ENCODE measurements at places on chromosomes 5 and 9.

- no peak for DNase-seq
Measured at GRCh38 chr5:93887678-93888077, 146.3 kb upstream of the POU5F2 start.

GRCh38 chr9:99628849-99629620, 192.7 kb upstream of the NR4A3 start:
- no peak for DNase-seq

DNA sequence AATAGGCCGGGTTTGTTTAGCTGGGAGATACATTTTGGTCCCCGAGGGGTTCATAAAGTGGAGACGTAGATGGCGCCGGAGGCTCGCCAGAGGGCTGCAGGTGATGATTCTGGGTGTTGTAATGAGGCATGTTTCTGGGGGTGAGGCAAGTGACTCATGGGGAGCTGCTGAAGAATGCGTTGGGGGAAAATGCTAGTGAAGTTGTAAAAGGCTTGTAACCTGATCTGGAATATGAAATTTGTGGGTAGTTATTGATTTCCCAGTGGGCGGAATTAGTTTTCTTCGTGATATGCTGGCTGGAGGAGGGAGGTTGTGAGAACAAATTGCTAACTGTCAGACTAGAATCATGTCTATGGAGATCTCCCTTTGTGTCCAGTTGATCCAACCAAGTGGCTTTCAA, 158.3 kb downstream of the DOCK2 start:
- no peak for DNase-seq

DNA sequence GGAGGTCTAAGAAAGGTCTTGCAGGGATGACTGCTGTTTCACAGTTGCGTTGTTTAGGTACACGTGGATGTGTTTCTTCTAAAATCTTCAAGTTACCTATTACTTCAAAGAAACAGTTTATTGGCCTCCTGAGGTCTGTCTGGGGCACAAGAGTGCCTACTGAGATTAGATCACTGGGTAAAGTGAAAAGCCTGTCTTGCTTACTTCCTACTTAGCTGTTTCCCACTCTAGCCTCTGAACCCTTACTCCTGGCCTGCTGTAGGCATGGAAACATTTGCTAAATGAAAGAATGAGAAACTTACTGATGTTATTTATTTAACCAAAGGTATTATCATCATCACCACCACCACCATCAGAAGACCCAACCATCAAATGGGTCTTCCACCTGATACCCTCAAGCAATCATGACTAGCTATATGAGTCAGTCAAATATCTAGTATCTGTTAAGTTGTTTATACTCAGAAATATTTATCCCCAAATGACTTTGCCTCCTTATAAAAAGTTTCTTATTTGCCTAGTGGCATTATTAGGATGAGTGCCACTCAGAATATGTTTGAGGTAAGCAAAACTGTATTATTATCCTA, 92.5 kb downstream of the ELAVL2 start:
- DNase-seq: no peak

DNA sequence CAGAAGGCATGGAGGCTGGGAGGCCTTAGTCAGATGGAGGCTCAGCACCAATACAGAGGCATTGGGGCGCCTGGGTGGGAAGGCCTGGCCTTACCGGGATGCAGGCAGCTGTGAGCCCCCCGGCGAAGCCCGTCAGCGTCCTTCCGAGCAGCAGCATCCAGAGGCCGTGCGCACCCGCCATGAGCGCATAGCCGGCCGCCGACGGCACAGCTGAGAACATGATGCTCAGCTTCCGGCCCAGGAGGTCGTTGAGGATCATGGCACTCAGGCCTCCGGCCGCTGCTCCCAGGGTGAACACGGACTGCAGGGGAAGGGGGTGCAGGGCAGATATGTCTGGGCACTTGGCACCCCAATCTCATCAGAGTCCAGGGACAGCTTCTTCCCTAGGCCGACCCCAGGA, 2.0 kb downstream of the SLC2A6 start:
- DNase-seq: no peak

DNA sequence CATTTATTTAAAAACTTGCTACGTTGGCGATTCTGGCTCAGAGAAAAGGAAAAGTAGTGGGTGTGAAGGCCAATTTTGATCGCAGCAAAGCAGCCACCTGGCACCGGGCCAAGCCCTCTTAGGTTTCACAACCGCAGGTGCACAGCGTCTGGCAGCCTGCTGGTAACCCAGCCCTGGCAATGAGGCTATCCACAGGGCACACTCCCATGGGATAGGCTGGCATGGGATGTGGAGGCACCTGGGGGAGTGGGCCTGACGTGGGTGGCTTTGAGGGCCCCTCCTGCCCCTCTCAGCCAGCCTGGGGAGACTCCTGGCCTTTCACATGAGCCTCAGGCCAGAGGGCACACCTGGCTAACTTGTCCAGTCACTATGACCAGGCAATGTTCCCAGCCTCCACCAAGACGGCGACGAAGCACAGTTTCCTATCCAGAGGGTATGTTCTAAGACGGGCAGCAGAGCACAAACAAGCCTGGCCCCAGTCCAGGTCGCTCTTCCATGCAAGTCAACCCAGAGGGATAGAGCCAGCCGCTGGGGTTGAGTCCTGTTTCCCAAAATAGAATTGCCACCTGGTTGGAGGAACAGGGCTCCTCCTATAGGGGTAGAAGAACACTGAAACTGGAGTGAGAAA, 19.0 kb downstream of the CMBL start:
- DNase-seq: no peak

DNA sequence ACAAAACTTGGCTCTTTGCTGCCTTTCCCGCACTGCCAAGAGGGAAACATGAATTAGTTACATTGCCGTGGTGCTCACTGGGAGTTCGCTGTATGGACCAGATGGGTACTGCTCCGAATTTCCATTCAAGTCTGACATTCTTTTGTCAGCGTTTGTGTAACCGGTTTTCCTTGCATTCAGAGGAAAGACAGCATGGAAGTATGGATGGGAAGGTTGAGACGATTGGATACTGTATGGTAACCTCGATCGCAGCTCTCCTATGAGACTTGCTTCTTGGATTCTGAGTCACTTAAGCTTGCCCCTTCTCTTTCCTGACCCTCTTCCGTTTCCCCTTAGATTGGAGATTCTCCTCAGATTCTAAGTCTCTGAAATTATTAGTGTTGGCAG, 625 bp upstream of the UBLCP1 start:
- DNase-seq: no peak

GRCh38 chr5:81409896-81410295, 16.0 kb upstream of the ACOT12 start:
- DNase-seq: no peak

- DNase-seq: no peak
Measured at GRCh38 chr5:171806976-171807747, 21.5 kb downstream of the SMIM23 start.

- DNase-seq: no peak
Measured at GRCh38 chr9:69122082-69122548, 52.0 kb upstream of the TJP2 start.

DNA sequence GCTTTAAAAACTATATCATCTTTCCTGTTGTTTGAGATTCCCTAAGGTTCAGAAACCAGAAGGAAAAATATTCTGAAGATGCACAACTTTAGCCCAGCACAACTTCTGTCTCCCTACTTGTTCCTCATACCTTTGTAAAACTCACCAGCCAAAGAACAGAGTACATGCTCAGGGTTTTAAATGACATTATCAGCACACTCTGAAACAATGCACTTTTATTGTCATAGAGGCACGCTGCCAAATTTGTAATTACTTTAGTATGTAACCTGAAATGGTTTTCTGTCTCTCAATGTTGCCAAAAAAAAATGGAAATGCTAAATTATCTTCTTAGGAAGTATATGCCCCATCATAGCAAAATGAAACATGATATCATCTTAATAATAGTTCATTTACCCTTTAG, 383.6 kb upstream of the CDH6 start:
- no peak for DNase-seq

DNA sequence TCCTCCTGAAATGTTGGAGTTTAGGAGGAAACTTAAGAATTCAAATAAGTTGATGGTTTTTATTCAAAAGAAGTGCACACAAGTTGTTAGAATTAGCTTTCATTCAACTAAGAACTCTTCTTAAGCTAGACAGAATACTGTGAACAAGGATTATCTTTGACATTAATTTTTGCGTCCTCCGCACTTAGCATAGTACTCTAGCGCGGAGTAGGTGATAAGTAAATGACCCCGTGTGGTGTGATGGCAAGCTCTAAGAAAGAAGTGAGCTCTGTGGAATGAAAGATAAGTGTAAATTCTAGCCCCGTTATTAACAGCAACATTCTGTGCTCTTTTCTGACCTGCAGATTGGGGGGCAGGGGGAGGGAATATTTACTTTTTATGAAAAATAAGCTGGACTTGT, 1.0 kb downstream of the BRIX1 start:
- DNase-seq: no peak

DNA sequence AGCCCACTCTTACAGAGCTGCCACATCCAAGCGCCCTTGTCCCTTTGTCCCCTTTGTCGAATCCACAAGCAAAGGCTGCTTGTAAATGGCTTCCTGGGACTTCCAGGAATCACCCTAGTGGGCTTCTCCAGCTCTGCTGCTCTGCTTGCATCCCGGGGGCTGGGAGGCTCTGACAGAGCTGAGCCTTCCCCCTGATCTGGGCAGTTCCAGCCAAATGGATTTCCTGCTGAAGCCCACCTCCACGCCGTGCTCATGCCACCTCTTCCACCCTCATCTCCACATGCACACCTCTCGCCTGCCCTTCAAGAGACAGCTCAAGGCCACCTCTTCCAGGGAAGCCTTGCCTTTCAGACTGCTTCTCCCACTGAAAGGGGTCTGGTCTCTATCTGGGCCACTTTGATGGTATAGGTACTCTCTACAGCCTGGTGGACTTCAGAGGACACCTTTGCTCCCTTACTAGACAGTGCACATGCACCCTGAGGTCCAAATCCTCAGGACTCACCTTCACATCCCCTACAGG, 106.2 kb downstream of the LHFPL2 start:
- DNase-seq: no peak

- no peak for DNase-seq
Measured at GRCh38 chr5:141691286-141691866, 9.3 kb upstream of the ARAP3 start.

GRCh38 chr9:34123682-34124081, 2.8 kb downstream of the DCAF12 start:
- no peak for DNase-seq

DNA sequence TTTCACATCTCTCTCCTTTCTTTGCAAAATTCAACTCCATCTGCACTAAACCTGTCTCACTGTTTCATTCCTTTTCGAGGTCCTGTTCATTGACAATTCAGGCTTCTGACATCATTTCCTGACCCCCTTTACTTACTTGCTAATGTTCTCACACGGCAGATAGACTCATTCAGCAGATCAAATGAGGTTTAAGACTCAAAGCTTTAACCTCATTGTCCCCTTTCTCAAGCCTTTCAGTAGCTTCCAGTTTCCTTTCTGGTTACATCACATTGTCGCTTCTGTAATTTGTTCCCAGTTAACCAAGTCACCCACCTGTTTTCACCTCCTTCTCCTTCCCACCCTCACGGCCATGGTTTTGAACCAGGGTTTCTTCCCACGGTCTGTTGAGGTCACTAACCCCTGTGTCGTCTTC, 143.4 kb upstream of the OTULINL start:
- no peak for DNase-seq

DNA sequence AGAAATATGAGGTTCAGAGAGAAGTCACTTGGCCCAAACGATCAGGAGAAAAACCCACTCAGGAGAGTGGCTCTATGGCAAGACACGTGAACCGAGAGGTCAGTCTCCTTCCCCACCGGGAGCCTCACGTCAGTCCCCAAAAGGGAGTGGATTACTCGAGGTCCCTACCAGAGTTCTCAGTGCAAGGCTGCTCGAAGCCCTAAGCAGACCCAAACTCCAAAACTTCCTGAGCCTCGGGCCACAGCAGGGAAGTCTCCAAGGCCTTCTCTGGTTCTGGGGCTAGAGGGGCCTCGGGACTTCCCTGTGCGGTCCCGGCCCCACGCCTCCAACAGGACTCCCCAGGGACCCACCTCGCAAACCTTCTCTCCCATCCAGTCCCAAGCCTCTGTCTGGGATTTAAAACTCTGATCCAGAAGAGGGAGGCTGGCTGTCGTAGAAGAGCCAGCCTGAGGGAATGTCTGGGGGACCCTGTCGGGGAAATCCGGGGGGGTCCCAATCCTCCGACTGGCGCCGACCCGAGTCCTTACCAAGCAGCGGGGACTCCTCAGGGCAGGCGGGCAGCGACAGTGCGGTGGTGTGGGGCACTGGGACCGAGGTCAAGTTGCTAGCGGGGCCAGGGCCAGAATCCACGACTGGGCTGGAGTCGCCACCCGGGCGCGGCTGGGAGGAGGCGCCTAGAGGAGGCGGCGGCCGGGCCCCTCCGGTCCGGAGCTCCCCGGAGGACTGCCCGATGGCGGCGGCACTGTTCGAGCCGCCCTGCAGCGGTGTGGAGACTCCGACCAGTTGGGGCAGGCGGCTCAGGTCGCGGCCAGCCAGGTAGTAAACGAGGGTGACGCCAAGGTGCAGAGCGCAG, 679 bp downstream of the B4GALT1 start:
- no peak for DNase-seq

DNA sequence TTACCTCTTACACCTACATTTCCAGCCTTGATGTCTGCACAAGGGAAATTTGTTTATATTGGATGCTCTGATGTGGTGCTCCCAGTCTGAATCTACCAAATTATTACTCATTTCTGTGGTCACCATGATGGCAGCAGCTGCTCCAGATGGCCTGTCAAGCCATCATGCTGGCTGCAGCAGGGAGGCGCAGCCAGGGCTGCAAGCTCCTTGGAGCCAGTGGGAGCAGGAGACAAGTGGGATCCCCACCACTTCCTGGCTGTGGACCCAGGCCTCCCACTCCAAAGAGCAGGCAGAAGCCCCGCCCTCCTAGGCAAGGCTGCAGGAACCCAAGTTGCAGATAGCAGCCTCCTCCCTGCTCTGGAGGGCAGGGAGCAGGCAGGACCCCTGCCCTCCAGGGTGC, 241.1 kb upstream of the ATP10B start:
- DNase-seq: no peak

DNA sequence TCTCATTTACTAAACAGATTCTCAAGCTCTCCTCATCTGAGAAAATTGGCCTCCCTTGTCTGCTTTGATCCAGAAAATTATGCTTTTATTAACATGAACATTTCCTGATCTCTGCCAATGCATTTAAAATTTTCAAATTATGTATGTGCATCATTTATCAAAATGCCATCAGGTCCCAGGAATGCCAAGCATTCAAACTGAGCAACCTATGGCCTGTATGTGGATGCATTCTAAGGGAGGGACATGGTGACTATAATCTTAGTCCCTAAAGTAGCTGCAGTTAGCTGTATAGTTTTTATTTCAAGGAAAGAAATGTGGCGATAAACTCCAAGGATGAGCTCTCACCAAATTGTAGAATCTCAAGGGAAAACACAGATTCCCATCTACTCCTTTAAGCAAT, 9.7 kb upstream of the RORB start:
- no peak for DNase-seq

DNA sequence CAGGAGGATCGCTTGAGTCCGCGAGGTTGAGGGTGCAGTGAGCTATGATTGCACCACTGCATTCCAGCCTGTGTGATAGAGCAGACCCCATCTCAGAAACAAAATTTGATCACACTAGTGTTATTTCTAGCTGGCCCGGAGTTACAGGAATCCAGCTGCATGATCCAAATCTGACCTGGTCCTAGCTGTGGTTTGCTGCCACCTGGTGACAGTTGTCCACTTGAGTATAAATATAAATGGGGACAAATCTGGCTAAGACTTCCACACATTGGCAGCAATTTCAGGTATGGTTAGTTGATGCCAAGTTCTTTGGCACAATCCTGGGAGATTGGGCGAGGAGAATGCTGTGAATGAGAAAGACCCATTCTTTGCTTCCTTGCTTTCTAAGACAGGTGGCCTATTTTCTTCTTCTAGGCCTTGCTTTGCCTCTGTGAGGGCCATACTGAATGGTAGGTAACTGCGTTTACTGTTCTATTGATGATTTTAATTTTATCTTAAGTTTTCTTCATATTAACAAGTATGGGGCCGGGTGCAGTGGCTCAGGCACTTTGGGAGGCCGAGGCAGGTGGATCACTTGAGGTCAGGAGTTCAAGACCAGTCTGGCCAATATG, 35.4 kb downstream of the UBE2R2 start:
- peak; percentile 31 for DNase-seq

Data from stimulated activated CD8-positive, alpha-beta memory T cell treated with anti-CD3 and anti-CD28 coated beads, Interleukin-12 subunit alpha, Interleukin-12 subunit beta, amount 100 ng/mL, for 1 hour (primary cell).